ENCODE measurements at places on chromosomes 3 and 15. TPM values are rescaled to one million over a fixed set of nuclear protein-coding genes. Genes with fewer than 3 reads are reported as not detected.

- DNase-seq: no peak
Measured at GRCh38 chr3:142844339-142844977, 44.4 kb downstream of the PCOLCE2 start.

- DNase-seq: no peak
Measured at GRCh38 chr3:105399062-105399461, 32.4 kb downstream of the ALCAM start.

SQOR gene
- total RNA-seq: 71.2 TPM

GRCh38 chr3:138947495-138948121 is 591 bp downstream of the FOXL2NB start:
- no peak for DNase-seq

DNA sequence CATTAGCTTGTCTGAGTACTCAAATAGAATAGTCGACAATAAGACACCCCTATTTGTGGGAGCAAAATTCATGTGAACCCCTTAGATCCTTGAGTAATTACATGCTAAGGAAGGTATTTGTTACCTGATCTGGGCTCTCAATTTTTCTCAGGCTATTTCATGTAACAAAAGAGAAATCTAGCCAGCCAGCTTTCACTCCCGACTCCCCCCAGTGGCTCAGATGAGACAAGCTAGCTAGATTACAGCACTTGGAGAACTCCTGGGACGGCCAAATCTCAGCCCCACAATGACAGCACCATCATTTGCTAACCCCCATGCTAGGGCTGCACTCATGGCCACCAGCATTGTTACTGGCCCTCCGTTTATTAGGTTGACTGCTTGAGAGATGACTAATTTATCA is 41.3 kb downstream of the GLDN start:
- no peak for DNase-seq

CLRN1 gene
- not detected for total RNA-seq

TRH gene
- not detected for total RNA-seq

GRCh38 chr15:77654975-77655374 is 22.3 kb upstream of the LINGO1 start:
- no peak for DNase-seq

PLCH1 gene
- not detected for total RNA-seq

GPR160 gene
- total RNA-seq: 4.2 TPM

DNA sequence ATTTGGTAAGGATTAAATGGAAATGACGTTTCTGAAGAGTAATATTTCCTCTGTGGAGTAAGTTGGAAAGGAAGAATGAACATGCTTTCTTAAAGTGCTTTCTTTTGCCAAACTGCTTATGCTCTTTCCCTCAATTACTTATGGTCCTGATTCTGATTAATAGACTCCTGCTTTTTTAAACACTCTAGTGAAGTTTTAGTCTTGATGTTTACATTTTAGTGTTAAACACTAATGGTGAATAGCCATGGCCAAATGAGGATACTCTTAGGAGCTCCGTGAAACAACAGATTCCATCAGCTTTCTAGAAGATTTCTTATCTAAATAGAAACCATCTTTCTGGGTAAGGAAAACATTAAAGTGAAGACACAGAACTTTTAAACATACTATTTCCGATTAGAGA is 117.6 kb downstream of the P3H2 start:
- no peak for DNase-seq

AP3B2 gene
- 8.0 TPM for total RNA-seq

A4GNT gene
- total RNA-seq: not detected

DNA sequence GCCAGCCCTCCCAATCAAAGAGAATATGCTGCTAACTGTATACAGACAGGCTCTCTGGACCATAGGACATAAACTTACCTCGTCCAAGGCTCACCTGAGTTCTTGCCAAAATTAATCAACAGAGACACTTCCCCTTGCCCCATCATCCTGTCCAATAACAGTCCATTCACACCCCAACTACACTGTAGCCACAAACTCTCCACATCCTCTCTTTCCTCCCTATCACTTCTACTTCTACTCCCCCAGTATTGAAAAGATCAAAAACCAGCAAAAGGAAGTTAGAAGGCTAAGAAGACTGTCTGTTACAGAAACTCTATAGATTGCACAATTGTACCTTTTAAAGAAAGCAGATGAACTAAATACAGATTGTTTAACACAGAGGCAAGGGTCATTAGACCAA is 133.5 kb upstream of the STT3B start:
- no peak for DNase-seq

DNA sequence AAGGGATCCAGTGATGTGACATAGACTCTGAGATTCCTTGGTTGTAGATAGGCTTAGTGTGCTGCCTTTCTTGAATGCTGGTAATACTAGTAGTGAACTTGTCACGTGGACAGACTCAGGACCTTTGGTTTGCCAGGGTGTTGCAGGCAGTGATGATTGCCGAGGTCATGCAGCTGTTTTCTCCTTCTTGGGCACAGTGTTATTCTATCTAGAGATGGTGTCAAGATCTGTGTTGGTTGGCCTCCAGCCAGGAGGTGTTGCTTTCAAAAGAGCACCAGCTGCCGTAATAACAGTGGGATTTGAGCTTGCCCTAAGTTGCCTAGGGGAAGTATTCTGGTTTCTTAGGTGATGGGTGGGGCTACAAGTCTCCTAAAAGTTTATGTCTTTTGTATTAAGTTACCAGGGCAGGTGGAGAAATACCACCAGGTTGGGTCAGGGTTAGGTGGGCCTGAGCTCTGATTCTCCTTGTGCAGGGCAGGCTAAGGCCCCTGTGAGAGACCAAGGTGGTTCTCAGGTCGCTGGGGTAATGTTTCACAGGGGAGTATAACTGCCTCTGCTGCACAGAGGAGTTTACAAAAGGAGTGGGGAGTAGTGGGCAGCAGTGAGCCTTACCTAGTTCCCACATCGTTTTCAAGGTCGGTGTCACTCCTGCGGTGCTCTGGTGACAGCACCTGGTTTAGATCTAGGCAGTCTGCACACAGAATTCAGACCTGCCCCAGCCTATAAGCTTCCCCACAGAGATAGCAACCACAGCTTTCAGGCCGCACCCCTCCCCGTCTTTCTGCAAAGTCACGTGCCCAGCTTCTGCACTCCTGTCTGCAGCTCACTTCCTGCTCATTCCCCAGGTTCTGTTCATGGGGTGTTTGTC is 350.3 kb downstream of the DOCK3 start:
- no peak for DNase-seq

NTRK3 gene
- total RNA-seq: 23.6 TPM

STXBP5L gene
- total RNA-seq: 0.29 TPM
